Stimulated activated CD8-positive, alpha-beta memory T cell treated with anti-CD3 and anti-CD28 coated beads, Interleukin-7, amount 100 ng/mL, for 48 hours (primary cell): ENCODE measurements at places on chromosomes 16 and 17.

DNA sequence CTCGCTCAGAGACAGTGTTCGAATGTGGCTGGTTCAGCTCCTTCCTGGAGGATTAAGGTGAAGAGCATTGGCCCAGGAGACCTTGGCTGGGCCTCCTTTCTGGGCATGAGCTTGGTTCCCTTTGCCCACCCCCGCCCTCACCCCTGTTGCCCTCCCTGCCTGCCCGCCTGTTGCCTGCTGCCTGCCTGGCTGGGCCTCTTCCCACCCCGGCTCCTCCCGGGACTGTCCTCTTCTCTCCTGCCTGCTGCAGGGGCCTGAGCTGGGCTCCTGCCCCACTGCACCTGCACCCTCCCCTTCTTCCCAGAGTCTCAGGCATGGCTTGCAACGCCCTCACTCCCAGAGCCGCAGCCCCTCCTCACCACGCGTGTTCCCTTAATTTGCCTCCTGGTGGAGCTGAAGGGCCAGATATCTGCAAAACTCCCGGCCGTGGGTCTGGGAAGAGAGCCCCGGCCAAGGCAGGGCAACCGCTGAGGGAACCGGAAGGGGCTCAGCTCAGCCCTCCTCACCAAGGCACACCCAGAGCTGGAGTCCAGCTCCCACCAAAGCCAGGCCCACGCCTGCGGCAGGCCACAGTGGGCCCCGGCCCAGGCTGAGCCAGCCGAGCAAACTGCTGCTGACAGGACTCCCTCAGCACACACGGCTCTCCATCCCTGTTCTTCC lies 31.2 kb downstream of the MNT start:
- no peak for DNase-seq

- no peak for DNase-seq
Observed at GRCh38 chr16:85963753-85964285, 64.9 kb downstream of the IRF8 start.

GRCh38 chr17:12637015-12637414 lies 28.7 kb upstream of the MYOCD start:
- no peak for DNase-seq

GRCh38 chr17:56274491-56274890 lies 121.2 kb downstream of the ANKFN1 start:
- no peak for DNase-seq

GRCh38 chr16:67936124-67936879 lies at the start of gene PSMB10:
Gene PSMB10, minus strand, starts transcription at chr16:67936850. Its CDS starts 101 bp downstream, at chr16:67936749.
- peak; percentile 50 for DNase-seq

DNA sequence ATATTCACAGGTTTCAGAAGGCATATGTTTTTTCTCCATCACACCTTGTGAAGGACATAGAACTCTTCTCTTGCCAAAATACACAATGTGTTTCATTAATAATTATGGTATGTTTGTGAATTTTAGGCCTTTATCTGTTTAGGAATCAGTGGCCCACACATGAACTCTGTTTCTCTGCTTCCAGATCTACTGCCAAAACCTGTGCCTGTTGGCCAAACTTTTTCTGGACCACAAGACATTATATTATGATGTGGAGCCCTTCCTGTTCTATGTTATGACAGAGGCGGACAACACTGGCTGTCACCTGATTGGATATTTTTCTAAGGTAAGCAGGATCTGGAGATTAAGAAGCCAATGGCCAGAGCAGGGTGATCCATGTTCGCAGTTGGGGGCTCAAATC lies 26.4 kb downstream of the TAC4 start:
- DNase-seq = no peak

DNA sequence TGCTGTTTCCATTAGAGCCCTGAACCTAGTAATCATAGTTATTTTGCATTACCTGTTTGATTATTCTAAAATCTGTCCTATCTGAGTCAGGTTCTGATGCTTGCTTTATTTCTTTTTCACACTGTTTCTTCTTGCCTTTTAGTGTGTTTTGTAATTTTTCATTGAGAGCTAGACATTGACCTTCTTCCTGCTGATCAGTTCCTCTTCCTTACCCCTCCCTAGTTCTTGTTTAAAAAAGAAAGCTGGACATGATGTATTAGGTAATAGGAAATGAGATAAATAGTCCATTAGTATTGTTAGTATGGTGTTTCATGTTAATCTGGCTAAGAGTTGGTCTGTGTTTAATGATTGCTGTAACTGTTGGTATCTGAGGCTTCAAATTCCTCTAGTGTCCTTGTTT lies 13.4 kb downstream of the WWP2 start:
- no peak for DNase-seq

DNA sequence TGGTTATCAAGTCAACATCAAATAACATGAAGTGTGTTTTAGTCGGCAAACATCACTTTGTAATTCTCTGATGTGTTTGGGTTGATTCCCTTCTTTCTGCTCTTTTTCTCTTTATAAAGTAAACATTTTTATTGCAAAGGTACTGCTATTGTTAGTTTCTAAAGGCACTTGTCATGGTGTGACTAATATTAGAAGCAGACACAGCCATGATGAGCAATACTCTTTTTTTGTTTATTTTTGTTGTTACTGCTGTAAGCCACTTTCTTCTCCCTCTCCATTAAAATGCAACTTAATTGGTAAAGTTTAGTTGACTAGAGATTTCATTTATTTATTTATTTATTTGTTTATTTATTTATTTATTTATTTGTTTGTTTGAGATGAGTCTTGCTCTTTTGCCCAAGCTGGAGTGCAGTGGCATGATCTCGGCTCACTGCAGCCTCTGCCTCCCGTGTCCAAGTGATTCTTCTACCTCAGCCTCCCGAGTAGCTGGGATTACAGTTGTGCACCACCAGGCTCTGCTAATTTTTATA lies 424.7 kb downstream of the WWOX start:
- no peak for DNase-seq

DNA sequence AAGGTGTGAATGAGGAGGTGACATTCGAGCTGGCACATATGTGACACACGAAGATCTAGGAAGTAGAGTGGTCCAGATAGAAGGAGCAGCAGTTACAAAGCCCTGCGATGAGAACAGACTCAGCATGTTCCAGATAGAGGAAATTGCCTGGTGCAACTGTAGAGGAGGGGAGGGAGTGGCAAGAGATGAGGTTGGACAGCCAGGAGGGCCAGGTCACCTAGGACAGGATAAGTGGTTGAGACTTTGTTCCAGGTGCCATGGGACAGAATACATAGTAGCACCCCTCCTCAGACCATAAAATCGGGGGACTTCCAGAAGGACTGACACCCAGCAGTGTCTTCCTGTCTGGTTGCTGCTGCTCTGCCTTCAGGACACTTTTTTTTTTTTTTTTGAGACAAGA lies 11.0 kb upstream of the CENPT start:
- no peak for DNase-seq

DNA sequence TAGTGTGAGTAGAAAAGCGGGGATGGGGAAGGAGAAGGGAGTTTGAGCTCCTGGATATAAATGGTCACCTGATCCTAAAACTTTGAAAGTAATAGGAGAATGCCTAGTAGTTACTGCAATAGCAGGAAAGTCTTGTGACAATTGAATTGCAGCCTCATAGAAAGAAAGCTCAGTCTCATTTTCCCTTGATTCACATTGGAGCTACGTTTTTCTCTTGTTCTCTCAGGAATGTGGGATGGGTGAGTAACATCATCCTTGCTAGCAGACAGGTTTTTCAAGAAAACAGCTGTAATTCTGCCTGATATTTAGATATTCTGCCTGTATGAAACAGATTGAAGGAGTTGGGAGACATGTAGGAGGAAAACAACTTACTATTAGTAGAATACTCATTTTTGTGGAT lies 25.3 kb downstream of the SF3B3 start:
- DNase-seq = no peak

- no peak for DNase-seq
Observed at GRCh38 chr16:82646504-82646903, 19.7 kb downstream of the CDH13 start.

GRCh38 chr16:35497399-35497798 lies 2038.0 kb downstream of the TP53TG3F start:
- DNase-seq = no peak

DNA sequence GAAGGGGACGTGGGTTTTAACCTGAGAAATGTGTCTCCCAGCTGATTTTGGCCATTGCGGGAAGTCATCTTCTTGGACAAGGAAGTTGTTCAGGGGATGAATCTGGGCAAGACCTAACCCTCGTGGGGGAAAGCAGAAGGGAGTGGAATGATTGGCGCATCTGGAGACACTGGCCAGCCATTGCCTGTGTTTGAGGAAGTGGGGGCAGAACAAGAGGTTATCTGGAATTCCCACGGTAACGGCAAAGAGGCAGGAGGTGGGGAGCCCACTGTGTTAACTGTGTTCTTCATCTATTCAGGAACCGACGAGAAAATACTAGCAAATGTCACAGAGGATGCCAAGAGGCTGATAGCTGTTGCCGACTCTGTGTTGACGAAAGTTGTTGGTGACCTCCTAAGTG lies 66.9 kb downstream of the RNF213 start:
- DNase-seq = no peak

DNA sequence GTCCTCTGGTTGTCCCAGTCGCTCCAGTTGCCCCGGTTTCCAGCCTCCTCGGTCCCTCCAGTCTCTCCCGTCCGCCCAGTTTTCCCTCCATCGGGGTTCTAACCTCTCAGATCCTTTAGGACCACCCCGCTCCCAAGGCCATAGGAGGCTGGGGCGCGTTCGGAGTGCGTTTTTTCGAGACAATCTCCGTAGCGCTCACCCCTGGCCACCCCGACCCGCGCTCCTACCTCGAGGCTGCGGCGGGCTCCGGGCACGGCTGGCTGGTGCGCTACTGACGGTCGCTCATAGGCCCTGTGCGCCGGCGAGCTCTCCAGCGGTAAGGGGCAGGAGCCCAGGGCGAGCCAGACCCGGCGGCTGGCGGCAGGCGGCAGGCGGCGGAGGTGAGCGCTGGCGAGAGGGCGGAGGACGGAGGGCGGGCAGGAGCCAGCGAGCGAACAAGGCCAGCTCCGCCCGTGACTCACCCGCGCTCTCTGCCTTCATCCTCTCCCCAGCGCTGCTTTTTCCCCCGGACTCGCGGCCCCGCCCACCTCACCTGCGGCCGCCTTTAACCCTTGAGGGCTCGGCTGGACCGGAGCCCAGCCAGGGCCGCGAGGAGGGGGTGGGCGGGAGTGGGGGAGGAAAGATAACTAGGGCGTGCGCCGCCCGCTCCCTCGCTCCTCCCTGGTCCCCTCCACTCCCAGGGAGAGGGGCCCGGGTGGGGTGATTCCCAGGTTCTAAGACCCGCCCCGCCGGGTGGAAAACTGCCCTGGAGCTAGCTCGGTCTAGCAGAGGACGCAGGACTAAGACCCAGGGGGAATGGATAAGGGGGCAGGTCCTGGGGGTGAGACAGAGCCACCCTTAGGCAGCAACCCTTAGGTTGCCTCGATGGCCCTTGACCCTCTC lies at the start of gene SP6:
Gene SP6 (minus strand): TSS at position 472 of the 882 bp plus-strand sequence. CDS start 2,734 bp downstream, outside the sequence.
- peak; percentile 67 for DNase-seq

GRCh38 chr17:9519583-9520272 lies 55.9 kb downstream of the STX8 start:
- no peak for DNase-seq

DNA sequence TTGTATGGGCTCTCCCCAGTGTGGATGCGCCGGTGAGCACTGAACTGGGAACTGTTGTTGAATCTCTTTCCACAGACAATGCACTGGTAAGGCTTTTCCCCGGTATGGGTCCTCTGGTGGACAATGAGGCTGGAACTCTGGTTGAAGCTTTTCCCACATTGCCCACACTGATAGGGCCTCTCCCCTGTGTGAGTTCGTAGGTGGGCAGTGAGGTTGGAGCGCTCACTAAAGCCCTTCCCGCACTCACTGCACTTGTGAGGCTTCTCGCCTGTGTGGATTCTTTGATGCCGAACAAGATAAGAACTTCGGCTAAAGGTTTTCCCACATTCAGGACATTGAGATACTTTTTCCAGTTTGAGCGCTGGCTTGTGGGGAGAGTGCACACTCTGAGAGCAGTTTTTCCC lies 17.8 kb downstream of the ZSCAN32 start:
- no peak for DNase-seq

DNA sequence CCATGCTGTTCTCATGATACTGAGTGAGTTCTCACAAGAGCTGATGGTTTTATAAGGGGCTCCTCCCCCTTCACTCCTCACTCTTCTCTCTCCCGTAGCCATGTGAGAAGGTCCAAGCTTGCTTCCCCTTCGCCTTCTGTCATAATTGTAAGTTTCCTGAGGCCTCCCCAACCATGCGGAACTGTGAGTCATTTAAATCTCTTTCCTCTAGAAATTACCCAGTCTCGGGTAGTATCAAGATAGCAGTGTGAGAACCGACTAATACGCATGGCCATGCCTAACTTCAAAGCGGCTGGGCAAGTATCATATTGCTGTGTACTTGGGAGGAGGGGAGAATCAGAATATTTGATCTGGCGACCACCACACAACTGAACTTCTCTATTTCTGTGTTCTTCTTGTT lies 88.3 kb downstream of the PRKCB start:
- DNase-seq = no peak

DNA sequence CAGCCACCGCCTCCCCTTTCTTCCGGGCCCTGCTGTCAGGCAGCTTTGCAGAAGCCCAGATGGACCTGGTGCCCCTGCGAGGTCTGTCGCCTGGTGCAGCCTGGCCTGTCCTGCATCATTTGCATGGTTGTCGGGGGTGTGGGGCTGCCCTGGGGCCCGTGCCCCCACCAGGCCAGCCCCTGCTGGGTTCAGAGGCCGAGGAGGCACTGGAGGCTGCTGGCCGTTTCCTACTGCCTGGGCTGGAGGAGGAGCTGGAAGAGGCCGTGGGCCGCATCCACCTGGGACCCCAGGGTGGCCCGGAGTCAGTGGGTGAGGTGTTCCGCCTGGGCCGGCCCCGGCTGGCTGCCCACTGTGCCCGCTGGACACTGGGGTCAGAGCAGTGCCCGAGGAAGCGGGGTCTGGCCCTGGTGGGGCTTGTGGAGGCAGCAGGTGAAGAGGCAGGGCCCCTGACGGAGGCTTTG lies 5.5 kb upstream of the TGFB1I1 start:
- no peak for DNase-seq

- no peak for DNase-seq
Observed at GRCh38 chr16:74094514-74094913, 202.1 kb upstream of the PSMD7 start.

DNA sequence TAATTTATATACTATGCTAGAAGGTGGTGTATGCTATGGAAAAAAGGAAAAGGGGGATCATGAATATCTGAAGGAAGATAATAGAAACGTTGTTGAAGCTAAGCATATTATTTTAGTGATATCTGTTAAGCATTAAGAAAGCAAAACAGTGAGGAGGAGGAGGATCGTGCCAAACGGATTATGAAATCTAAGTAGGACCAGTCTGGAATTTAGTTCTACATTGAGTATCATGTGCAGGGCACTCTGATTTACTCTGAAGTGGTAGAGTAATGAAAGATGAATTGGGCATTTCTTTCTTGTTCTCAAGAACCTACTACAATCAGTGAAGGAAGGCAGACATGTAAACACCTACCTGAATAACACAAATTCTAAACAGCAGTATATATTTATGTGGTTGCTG lies 195.3 kb downstream of the CYB561 start:
- DNase-seq = no peak
